Activated CD8-positive, alpha-beta T cell treated with anti-CD3 and anti-CD28 coated beads, Interleukin-2, amount 10 ng/mL, durations not matched to agents 7 days and 5 days (primary cell): ENCODE measurements at places on chromosomes 1 and 21. TPM values are rescaled to one million over a fixed set of nuclear protein-coding genes. Genes with fewer than 3 reads are reported as not detected.

DNA sequence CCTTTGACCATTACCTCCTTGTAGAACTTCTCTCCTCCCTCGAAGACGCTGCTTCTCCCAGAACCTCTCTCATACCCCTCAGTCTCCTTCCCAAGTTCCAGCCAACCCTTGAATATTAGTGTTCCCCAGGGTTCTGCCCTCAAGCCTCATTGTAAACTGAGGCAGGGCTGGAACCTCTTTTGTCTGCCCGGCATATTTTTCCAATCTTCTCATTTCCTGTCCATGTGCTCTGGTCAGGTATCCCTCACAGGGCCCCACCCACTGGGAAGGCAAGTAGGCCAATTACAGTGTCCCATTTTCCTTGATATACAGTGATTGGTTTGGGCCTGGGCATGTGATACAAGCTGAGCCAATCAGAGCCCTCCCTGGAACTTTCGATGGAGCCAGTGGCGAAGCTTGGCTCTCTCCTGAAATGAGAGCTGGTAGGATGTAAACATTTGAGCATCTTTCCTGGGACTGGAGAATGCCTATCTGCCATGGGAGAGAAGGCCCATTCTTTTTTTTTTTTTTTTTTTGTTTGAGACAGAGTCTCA is 57.1 kb upstream of the ID3 start:
- no peak overlapping the region for H3K27ac ChIP-seq
- no peak overlapping the region for H3K4me3 ChIP-seq
- no peak for DNase-seq
- peaks cover 87% of the 10 kb centered on the region for H3K4me1 ChIP-seq

- H3K27ac ChIP-seq = no peak overlapping the region
- no peak for DNase-seq
- peaks cover 13% of the 10 kb centered on the region for H3K4me1 ChIP-seq
Observed at GRCh38 chr1:147177611-147178380, 5.5 kb upstream of the PRKAB2 start.

DNA sequence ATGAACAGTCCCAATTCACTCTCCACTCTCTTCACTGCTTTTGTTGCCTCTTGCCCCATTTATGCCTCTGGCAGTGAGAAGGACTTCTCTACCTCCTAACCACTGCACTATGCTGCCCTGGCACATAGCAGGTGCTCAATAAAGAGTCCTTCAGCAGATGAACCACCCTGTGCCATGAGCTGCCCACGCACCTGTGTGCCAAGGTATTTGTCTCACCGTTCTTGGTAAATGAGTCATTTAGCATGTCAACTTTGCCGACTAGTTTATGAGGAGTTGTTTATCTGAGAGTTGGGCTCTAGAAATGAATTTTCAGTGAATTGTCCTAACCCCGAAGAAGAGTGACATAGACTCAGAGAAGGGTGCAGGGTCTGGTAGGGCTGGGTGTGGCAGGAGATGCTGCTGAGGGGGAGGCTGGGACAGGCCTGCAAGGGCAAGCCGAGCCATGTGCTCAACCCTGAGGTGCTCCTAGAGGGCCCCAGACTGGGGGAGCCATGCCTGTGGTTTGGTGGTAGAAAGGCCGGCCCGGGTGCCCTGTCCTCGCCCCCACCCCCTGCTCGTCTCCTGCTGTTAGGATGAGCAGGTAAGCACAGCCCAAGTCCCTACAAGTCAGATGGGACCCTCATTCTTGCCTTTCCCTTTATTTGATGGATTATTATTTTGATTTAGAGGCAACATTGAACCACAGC is 654.5 kb downstream of the MATN1 start:
- H3K27ac ChIP-seq = no peak overlapping the region
- H3K4me3 ChIP-seq = no peak overlapping the region
- H3K4me1 ChIP-seq = no peaks in the 10 kb centered on the region
- no peaks in the 10 kb centered on the region for H3K27me3 ChIP-seq
- DNase-seq = no peak

DNA sequence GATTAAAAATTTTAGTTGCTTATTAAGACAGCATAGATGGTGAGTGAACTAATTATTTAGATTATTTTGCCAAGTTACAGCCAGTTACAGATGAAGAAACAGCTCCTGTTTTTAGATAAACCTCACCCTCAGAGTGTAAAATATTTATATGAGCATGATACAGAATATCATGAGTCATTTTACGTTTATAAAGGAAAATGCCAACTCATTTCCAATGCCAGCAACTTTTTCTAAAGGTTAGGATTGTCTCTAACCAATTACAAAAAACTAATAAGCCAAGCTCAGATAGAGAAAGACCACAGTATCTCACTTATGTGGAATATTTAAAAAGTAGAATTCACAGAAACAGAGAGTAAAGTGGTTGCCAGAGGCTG is 590.1 kb downstream of the LTN1 start:
- no peaks in the 10 kb centered on the region for H3K4me1 ChIP-seq
- H3K27ac ChIP-seq = no peak overlapping the region
- H3K27me3 ChIP-seq = no peaks in the 10 kb centered on the region
- DNase-seq = no peak
- H3K4me3 ChIP-seq = no peak overlapping the region

GRCh38 chr1:53576866-53577760 is 117.9 kb downstream of the DMRTB1 start:
- no peaks in the 10 kb centered on the region for H3K36me3 ChIP-seq
- DNase-seq = no peak
- H3K4me3 ChIP-seq = no peak overlapping the region
- peaks cover 10% of the 10 kb centered on the region for H3K4me1 ChIP-seq

DNA sequence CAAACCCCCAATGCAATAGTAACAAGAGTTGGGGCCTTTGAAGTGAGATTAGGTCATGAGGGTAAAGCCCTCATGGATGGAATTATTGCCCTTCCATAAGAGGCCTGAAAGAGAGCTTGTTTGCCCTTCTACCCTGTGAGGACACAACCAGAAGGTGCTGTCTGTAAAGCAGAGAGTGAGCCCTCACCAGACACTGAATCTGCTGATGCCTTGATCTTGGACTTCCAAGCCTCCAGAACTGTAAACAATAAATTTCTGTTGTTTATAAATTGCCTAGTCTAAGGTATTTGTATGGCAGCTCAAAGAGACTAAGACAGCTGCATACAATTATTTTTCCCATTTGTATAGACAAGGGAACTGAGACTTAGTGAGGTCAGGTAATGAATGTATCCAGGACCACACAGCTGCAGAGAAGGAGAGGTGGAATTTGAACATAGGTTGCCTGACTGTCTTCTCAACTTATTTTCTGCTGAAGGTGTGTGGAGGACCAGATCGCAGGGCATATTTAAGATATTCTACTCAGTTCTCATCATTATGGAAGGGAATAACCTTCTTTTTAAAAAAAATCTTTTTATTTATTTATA is 18.7 kb downstream of the IL23R start:
- DNase-seq = no peak
- no peak overlapping the region for H3K4me3 ChIP-seq
- peaks cover 6% of the 10 kb centered on the region for H3K27me3 ChIP-seq
- H3K4me1 ChIP-seq = peaks cover 2% of the 10 kb centered on the region
- peaks cover 7% of the 10 kb centered on the region for H3K36me3 ChIP-seq
- no peak overlapping the region for H3K27ac ChIP-seq

- H3K27me3 ChIP-seq = peaks cover 15% of the 10 kb centered on the region
- DNase-seq = no peak
- H3K27ac ChIP-seq = no peak overlapping the region
Observed at GRCh38 chr21:35179990-35180540, 131.0 kb upstream of the RUNX1 start.

DNA sequence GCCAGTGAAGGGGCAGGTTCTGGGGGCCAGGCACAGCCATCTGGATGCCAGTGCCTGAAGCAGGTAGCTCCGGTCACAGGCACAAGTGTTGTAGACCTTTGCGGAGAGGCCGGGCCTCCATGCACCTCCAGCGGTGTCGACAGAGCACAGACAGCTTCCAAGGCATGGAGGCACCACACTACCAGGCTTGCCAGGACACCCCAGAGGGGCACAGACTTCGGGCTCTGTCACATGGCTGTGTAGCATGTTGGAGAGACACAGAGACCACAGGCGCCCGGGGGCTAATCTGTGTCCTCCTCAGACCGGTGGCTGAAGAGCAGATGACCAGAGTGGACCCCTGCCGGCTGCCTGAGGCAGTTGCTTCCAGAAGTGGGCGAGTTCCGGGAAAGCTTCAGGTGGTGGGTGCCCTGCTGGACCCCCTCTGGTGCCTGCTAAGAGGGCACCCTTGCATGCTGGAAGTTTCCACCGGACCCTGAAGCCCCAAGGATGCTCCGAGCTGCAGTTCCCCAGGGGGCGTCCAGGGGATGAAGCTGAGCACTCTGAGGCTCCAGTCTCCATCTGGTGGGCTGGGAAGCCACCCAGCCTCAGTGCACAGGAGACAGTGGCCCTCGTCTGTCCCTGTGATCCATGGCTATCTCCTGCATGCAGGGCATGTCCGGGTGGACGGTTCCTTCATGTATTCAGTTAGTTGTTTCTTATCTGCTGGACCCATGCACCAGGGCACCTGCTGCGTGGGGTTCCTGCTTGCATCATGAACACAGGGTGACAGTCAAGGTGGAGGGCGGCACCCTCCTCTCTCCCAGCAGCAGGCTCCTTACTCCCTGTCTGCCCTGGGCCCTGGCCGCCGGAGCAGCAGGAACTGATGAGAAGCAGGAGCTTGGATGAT is 82.4 kb downstream of the OBSCN start:
- no peaks in the 10 kb centered on the region for H3K36me3 ChIP-seq
- H3K4me1 ChIP-seq = peaks cover 8% of the 10 kb centered on the region
- DNase-seq = no peak
- no peak overlapping the region for H3K27ac ChIP-seq
- no peak overlapping the region for H3K4me3 ChIP-seq

GRCh38 chr1:157312082-157312812 is 174.1 kb upstream of the ETV3 start:
- no peak for DNase-seq
- H3K27me3 ChIP-seq = peaks cover 10% of the 10 kb centered on the region
- H3K27ac ChIP-seq = no peak overlapping the region
- no peaks in the 10 kb centered on the region for H3K4me1 ChIP-seq

GRCh38 chr21:15130751-15131150 is 66.0 kb upstream of the NRIP1 start:
- no peak overlapping the region for H3K4me3 ChIP-seq
- no peaks in the 10 kb centered on the region for H3K36me3 ChIP-seq
- no peaks in the 10 kb centered on the region for H3K4me1 ChIP-seq
- no peak overlapping the region for H3K27ac ChIP-seq
- H3K27me3 ChIP-seq = no peaks in the 10 kb centered on the region

DNA sequence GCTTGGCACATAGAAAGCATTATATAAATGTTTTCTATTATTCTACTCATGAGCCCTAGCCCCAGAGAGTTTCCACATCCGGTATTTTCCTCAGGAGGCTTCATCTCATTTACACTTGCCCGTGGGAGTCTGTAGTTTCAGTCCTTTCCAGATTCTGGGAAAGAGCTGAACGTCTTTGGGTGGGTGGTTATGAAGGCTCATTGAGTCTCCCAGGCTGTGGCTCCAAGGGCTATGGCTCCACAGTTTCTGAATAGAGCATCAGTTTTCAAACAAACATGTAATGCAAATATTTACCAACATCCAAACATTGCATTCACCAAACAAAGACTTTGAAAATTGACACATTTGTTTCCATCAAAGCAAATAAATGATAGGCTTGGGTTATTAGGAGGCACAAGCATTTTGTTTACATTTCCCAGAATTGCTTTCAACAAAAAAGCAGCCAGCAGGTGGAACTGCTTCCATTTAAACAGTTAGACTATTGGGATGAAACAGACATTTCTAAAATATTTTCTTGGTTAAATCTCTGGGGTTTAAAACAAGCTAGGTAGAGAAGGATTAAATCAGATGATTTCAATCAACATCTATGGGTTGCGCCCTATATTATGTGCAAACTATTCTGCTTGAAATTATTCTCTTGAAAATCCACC is 1.3 kb upstream of the LEMD1 start:
- peaks cover 50% of the 10 kb centered on the region for H3K27me3 ChIP-seq
- no peaks in the 10 kb centered on the region for H3K4me1 ChIP-seq
- H3K4me3 ChIP-seq = no peak overlapping the region
- H3K27ac ChIP-seq = no peak overlapping the region
- no peaks in the 10 kb centered on the region for H3K36me3 ChIP-seq
- DNase-seq = no peak

GRCh38 chr1:203140743-203141520 is 13.4 kb downstream of the ADORA1 start:
- peaks cover 7% of the 10 kb centered on the region for H3K4me1 ChIP-seq
- no peak overlapping the region for H3K4me3 ChIP-seq
- peaks cover 7% of the 10 kb centered on the region for H3K27me3 ChIP-seq
- no peak overlapping the region for H3K27ac ChIP-seq

DNA sequence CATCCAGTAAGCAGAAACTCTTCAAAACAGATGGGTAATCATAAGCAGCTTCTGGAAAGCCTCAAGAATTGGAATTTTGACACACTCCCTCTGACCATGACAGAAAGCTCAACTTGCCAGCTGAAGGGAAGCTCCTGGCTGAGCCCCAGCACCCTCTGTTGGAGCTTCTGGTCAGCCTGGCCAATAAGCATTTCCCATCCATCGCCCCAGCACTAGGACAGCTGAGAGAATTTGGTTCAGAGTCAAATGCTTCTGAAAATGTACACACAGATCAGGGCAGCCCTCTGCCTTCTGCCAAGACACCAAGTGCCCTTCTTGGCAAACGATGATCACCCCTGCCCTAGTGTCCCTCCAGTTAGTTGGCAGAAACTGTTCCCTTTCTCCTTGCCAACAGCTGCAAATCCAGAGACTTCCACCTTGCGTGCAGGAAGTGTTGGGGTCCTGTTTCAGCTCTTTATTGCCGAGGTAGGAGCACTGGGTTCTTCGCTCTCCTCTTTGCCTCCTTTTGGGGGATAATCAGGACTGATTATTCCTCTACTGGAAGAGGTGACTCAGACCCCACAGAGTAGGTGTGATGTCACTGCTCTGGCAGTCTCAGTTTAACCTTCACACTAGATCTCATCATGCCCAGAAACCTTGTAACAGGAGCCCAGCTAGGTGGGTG is 11.9 kb downstream of the PIGV start:
- peak; percentile 54 for DNase-seq
- H3K27ac ChIP-seq = peak overlapping the region; percentile 90
- peaks cover 51% of the 10 kb centered on the region for H3K4me1 ChIP-seq
- H3K27me3 ChIP-seq = no peaks in the 10 kb centered on the region
- H3K4me3 ChIP-seq = peak overlapping the region; percentile 74

GRCh38 chr1:43518935-43519686 is 11.6 kb upstream of the PTPRF start:
- H3K36me3 ChIP-seq = no peaks in the 10 kb centered on the region
- DNase-seq = no peak
- H3K27me3 ChIP-seq = peaks cover 36% of the 10 kb centered on the region
- no peak overlapping the region for H3K4me3 ChIP-seq

GRCh38 chr1:10641976-10642375 is 154.5 kb downstream of the CASZ1 start:
- H3K4me3 ChIP-seq = no peak overlapping the region
- peaks cover 2% of the 10 kb centered on the region for H3K27me3 ChIP-seq
- no peak overlapping the region for H3K27ac ChIP-seq
- peaks cover 2% of the 10 kb centered on the region for H3K4me1 ChIP-seq
- no peak for DNase-seq
- no peaks in the 10 kb centered on the region for H3K36me3 ChIP-seq

Gene CLCA1
- not detected for total RNA-seq

Gene MRTO4
- 43.5 TPM for total RNA-seq

Gene TRNAU1AP
- total RNA-seq = 77.7 TPM

Gene CELA3B
- total RNA-seq = not detected

Gene CD46
- 98.3 TPM for total RNA-seq

Gene SUSD4
- total RNA-seq = 0.23 TPM

Gene AGTRAP
- total RNA-seq = 84.2 TPM

Gene KCNQ4
- total RNA-seq = 0.87 TPM

Gene MXRA8
- not detected for total RNA-seq
